ENCODE measurements at places on chromosomes 3 and 15. TPM values are rescaled to one million over a fixed set of nuclear protein-coding genes. Genes with fewer than 3 reads are reported as not detected.

TEX55 gene
- total RNA-seq = not detected

LRRC2 gene
- total RNA-seq = 14.3 TPM

UNC13C gene
- total RNA-seq = 0.29 TPM

DPH3 gene
- total RNA-seq = 18.5 TPM

CHAC1 gene
- total RNA-seq = 2.6 TPM
